ENCODE measurements at places on chromosomes 7 and 10.

DNA sequence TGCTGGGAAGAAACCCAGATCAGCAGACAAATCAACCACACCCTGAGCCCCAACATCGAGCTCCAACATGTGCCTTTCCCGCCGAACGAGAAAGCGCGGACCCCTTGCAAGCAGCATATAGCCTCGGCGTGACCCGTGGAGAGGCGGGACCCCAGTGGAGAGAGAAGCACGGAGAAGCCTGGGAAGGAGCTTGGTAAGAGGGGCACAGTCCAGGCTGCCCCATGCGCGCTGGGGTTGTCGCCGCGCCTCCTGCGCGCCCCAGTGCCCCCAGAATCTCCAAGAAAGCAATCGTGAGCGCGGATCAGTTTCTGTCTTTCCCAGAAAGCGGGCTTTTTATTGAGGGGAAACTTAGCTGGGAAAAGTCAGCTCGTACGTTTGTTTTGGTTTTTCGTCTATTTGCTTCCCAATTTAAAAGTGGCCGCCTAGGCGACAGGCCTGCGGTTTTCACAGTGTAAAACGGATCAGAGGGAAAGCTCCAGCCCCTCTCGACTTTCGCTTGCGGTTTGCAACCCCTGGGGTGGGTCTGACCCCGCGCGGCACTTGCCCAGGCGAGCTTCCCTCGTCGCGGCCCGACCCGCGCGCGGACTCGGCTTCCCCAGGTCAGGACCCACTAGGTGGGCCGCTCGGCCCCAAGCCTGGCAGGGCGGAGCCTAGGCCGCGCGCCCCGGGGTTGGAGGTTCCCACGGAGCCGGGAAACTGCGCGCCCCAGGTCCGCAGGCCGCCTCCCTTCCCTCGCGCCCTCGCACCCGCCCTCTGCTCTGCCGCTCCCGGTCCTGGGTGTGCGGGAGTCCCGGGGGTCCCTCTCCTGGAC, 31.1 kb downstream of the SKIDA1 start:
- DNase-seq, result no peak

DNA sequence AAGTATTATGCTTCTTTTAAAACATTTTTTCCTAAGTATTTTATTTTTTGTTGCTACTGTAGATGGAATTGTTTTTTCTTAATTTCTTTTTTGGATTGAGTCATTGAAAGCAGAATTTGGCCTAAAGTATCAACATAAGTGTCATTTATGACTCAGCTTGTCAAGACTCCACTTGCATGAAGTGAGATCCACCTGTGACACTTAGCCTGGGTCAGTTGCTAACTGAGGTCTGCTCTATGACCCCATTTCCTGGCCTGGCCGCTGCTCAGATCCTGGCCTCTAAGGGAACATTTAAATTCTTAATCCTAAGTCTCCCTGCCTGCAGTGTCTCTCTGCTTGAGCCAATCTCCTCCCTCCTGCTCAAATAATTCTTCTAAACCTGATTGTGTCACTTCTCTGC, 35.5 kb downstream of the TMEM270 start:
- no peak for DNase-seq

- DNase-seq, result no peak
These were observed 183.9 kb downstream of the LRRN3 start for GRCh38 chr7:111274857-111275256.

GRCh38 chr10:96089116-96089515, 41.0 kb upstream of the ZNF518A start:
- no peak for DNase-seq

DNA sequence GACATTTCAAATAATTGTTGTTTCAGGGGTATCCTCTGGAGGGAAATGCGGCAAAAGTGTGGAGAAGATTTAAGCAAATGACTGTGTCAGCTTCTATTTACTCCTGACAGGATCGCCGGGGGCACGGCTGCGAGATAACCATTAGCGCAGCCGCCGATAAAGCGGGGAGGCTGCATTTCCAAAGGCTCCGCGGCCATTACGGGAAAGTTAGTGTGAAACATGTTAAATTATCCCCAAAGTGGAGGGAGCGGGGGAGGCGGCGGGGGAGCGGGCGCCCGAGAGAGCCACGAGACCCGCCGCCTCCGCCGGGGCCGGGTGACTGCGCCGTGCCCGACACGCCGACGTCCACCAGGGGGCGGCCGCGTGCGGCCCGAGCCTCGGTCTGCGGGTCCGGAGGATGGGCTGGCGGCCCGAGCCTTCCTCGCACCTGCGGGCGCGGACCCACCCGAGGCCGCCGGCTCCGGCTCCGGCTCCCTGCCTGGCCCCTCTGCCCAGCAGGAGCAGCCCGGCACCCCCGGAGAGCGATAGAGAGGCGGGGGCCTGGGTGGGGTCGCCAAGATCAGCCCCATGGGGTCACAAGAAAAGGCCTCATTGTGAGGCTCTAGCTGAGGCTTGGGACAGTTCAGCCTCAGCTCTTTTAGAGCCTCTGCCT, 74.4 kb upstream of the PAX2 start:
- DNase-seq, result peak; percentile 35

DNA sequence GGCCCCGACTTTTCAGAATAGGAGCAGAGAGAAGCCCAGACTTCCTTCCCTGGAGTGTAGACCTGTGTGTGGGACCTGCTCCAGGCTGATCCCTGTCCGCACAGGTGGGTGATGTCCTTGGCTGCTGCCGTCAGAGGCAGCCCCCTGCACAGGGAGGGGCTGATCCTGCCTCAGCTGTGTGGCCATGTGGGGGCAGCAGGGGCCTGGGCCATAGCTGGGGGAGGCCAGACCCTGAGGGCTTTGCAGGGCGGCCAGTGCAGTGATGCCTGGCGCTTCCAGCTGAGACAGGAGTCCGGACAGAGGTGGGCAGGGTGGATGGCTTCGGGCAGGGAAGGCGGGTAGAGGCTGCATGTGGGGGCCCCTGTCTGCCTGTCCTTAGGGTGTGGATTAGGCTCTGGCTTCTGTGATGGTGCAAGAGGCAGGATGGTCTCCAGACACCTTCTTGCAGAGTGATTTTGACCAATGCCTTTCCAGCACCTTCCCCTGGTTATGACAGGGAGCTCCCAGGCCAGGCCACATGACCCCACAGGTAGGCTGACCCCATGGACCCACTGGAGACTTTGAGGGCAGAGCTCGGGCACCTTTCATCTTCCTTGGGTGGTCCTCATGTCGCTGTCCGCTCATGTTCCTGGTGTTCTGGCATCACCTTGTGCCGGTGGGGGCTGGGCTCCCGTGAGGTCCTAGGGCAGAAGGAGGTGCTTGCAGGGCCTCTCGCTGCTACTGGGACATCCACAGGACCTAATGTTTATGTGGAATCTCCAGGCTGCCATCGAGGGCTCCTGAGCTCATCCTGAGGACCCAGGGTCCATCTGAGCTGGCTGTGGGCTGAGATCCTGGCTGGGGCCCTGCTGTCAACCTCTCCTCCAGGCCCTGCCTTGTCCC, 141.5 kb downstream of the ADCY1 start:
- no peak for DNase-seq

GRCh38 chr10:63675171-63675570, 154.0 kb downstream of the REEP3 start:
- no peak for DNase-seq

Data from stimulated activated CD8-positive, alpha-beta memory T cell treated with anti-CD3 and anti-CD28 coated beads, Interleukin-4, amount 100 ng/mL, for 1 hour (primary cell).